ENCODE measurements at places on chromosomes 3 and 15. TPM values are rescaled to one million over a fixed set of nuclear protein-coding genes. Genes with fewer than 3 reads are reported as not detected.

GRCh38 chr3:99413504-99413903, 224.9 kb upstream of the COL8A1 start:
- H3K27ac ChIP-seq = peak overlapping the region; percentile 9
- no peaks in the 10 kb centered on the region for H3K36me3 ChIP-seq
- no peak overlapping the region for H3K4me3 ChIP-seq

GRCh38 chr3:16460886-16461285, 52.6 kb downstream of the RFTN1 start:
- no peak for DNase-seq
- H3K4me1 ChIP-seq = peaks cover 27% of the 10 kb centered on the region

DNA sequence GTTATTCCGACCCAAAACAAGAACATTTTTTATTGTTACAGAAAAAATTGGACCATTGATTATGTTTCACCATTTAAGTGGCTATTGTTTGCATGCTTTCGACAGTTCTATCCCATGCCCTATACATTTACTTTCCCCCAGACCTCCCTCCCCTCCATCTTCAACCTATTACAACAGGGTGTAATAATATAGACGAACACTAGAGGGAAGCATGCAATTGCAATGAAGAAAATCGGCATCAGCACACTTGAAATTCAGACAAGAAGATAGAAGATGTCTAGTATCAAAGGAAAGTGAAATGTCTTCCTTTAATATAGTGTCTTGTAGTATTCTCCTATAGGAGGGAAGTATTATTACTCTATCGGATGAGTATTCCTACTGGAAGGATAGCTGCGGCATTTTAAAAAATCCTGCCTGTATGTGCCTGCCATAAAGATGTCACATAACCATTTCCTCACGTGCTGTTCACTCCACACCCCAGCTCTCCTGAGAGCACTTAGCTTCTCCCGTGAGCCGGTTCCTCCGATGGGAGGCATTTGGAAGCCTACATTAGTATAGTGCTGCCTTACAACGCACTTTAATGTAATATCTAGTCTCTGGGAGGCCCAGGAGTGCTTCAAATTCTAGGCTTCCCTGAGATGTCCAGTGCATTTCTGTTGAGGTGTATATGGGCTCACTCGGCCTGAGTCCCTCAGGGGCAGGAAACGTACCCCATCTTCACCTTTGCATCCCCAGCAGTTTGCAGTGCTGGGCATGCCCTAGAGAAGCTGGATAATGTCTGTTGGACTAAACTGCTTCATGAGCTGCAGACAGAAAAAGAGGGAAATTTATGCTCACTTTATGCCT, 17.8 kb upstream of the ERICH6 start:
- no peaks in the 10 kb centered on the region for H3K36me3 ChIP-seq
- no peak overlapping the region for H3K27ac ChIP-seq
- no peaks in the 10 kb centered on the region for H3K27me3 ChIP-seq
- no peaks in the 10 kb centered on the region for H3K4me1 ChIP-seq
- no peak for DNase-seq
- no peak overlapping the region for H3K4me3 ChIP-seq

RHCG gene
- 0.43 TPM for total RNA-seq

- H3K36me3 ChIP-seq = no peaks in the 10 kb centered on the region
- DNase-seq = no peak
- no peak overlapping the region for H3K27ac ChIP-seq
- no peaks in the 10 kb centered on the region for H3K27me3 ChIP-seq
Observed at GRCh38 chr3:175484666-175485065, 625.5 kb downstream of the NAALADL2 start.

HEG1 gene
- total RNA-seq = 153 TPM

- H3K4me3 ChIP-seq = no peak overlapping the region
- no peak overlapping the region for H3K27ac ChIP-seq
- H3K4me1 ChIP-seq = no peaks in the 10 kb centered on the region
- H3K27me3 ChIP-seq = no peaks in the 10 kb centered on the region
Observed at GRCh38 chr15:52710050-52710707, 31.0 kb upstream of the ATOSA start.

GRCh38 chr3:116216761-116217160, 228.5 kb downstream of the LSAMP start:
- H3K36me3 ChIP-seq = no peaks in the 10 kb centered on the region
- H3K27ac ChIP-seq = no peak overlapping the region
- no peaks in the 10 kb centered on the region for H3K27me3 ChIP-seq
- no peak for DNase-seq

DNA sequence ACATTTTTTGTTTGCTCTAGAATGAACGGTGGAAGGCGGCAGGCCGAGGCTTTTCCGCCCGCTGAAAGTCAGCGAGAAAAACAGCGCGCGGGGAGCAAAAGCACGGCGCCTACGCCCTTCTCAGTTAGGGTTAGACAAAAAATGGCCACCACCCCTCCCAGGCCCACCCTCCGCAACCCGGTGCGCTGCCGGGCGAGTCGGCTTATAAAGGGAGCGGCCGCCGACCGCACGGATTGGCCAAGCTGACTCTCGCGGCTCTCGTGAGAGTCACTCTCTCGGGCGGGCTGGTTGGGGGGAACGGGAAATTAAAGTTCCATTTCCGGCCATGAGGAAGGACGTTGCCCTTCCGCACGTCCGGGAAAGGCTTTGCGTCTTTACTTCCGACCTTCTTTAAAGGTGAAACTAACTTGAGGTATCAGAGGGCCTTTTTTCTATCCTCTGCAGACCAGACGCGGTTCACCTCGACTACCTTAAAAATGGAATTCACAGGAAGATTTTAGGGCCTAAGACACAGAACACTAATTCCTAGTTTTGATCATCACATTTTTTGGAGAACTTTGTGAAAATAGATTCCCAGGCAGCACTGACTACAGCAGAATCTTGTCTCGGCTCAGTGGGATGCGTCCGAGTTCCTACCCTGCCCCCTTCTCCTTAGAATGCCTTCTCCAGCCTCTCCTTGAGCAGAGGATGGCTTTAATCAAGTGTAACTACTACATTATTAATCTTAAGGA, at the start of gene TERC:
Gene TERC (minus strand): TSS at position 179 of the 731 bp plus-strand sequence.
- H3K4me3 ChIP-seq = peak within 1 kb of the TSS; percentile 83
- DNase-seq = peak; percentile 98
- H3K36me3 ChIP-seq = no peaks in the 10 kb centered on the region
- no peaks in the 10 kb centered on the region for H3K27me3 ChIP-seq
- H3K27ac ChIP-seq = peak within 1 kb of the TSS; percentile 97

GRCh38 chr3:42651248-42652091, 2.0 kb upstream of the ZBTB47 start:
- H3K36me3 ChIP-seq = peaks cover 15% of the 10 kb centered on the region
- H3K4me3 ChIP-seq = peak overlapping the region; percentile 85
- no peak for DNase-seq
- peaks cover 22% of the 10 kb centered on the region for H3K4me1 ChIP-seq
- peak overlapping the region; percentile 99 for H3K27ac ChIP-seq
- H3K27me3 ChIP-seq = no peaks in the 10 kb centered on the region

DNA sequence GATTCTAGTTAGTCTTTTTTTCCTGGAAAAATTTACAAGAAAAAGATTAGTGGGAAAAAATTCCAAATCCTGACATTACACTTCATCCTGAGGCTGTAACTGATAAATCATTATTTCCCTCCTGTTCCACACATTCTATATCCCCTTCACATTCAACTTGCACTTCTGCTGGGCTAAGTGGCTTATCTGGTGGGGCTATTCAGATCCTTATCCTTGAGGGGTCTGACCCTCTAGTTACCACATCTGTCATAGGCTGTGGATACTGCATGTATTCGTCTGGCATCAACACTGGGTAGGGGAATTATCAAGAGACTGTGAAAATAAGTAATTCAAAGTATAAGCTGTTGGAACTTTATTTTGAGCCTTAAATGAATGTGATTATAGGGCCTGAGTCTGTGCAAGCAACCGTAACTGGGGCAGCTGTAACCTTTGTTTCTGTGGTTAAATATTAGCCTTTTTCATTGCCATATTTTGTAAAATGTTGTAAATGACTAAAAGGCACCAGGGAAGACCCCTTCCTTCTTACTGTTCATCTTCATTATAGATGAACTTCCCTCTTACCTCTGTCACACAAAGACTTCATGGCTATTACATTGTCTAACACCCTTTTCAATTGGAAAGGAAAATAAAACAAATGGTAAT, 28.0 kb upstream of the TEX9 start:
- no peaks in the 10 kb centered on the region for H3K4me1 ChIP-seq
- H3K4me3 ChIP-seq = no peak overlapping the region
- no peak overlapping the region for H3K27ac ChIP-seq
- H3K27me3 ChIP-seq = no peaks in the 10 kb centered on the region
- no peak for DNase-seq

C3orf33 gene
- total RNA-seq = not detected

HRG gene
- 6.9 TPM for total RNA-seq

GRCh38 chr15:25182736-25183445, 228.1 kb downstream of the SNRPN start:
- no peaks in the 10 kb centered on the region for H3K4me1 ChIP-seq
- no peak overlapping the region for H3K4me3 ChIP-seq
- DNase-seq = peak; percentile 53
- H3K36me3 ChIP-seq = no peaks in the 10 kb centered on the region
- no peaks in the 10 kb centered on the region for H3K27me3 ChIP-seq
- H3K27ac ChIP-seq = no peak overlapping the region

GRCh38 chr15:58678683-58679082, 70.8 kb downstream of the ADAM10 start:
- DNase-seq = no peak
- H3K4me1 ChIP-seq = no peaks in the 10 kb centered on the region
- no peak overlapping the region for H3K27ac ChIP-seq
- no peaks in the 10 kb centered on the region for H3K36me3 ChIP-seq
- H3K27me3 ChIP-seq = no peaks in the 10 kb centered on the region

GRCh38 chr3:106004137-106004681, 135.4 kb upstream of the CBLB start:
- DNase-seq = no peak
- H3K4me3 ChIP-seq = peak overlapping the region; percentile 45
- H3K4me1 ChIP-seq = no peaks in the 10 kb centered on the region
- H3K36me3 ChIP-seq = no peaks in the 10 kb centered on the region
- peak overlapping the region; percentile 24 for H3K27ac ChIP-seq

ZNF80 gene
- total RNA-seq = 23.7 TPM

All from ascending aorta (tissue), 2 donors.